GM23248 (cell line): ENCODE measurements at places on chromosomes 6 and 20. TPM values are rescaled to one million over a fixed set of nuclear protein-coding genes. Genes with fewer than 3 reads are reported as not detected.
A peak's percentile ranks its signal among the peaks of the same experiment; 100 is the strongest.

Gene ZBTB12
- polyA plus RNA-seq = not detected in 2 replicates

DNA sequence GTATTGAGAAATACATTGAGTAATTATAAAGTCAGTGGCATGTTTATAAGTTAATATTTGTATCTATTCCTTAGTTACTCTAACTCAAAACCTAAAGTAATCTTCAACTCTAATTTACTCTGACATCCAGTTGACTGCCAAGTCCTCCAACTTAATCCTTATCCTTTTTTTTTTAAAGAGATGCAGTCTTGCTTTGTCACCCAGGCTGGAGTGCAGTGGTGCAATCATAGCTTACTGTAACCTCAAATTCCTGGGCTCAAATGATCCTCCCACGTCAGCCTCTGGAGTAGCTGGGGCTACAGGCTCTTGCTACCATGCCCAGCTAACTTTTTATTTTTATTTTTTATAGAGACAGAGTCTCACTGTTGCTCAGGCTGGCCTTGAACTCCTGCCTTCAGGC is 24.4 kb downstream of the PTPN1 start:
- peak; percentile 86 for DNase-seq
- H3K36me3 ChIP-seq = no peaks in the 10 kb centered on the region
- peaks cover 50% of the 10 kb centered on the region for H3K4me1 ChIP-seq
- no peaks in the 10 kb centered on the region for H3K27me3 ChIP-seq

DNA sequence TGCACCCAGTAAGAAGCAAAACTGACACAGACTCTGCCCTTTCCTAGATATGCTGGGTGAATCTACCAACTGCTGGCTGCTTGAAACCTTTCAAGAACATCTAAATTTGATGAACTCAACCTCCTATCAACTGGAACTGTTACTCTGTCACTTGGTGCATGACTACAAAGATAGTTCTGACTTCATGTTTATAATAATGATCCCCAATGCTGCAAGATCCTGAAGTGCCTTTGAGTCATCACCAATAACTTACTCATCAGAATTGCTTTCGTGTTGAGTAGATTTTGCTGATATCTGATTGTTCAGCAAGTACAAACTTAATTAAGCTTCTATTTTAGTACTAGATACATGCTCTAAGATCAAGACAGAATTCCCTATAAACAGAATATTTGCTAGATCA is 100.2 kb upstream of the ARMC2 start:
- H3K27me3 ChIP-seq = no peaks in the 10 kb centered on the region
- no peaks in the 10 kb centered on the region for H3K36me3 ChIP-seq
- H3K4me3 ChIP-seq = no peak overlapping the region
- no peak overlapping the region for H3K27ac ChIP-seq

DNA sequence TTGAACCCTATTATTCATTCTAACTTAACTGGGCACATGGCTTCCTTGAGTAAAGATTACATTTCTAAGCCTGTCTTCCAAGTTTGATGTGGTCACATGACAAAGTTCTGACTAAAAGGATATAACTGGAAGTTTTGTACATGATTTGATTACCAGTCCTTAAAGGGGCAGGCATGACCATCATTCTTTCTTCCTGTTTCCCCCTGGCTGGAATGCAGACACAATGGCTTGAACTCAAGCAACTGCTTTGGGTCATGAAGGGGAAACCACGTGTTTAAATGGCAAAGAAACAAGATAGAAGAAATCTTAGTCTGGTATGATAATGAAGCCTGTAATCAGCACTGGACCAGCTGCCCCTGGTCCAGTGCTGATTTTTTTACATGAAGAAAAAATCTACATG is 15.6 kb upstream of the SHLD1 start:
- DNase-seq = no peak
- H3K27me3 ChIP-seq = no peaks in the 10 kb centered on the region
- H3K4me3 ChIP-seq = no peak overlapping the region
- H3K36me3 ChIP-seq = no peaks in the 10 kb centered on the region

GRCh38 chr6:36544228-36544627 is 3.1 kb downstream of the STK38 start:
- peaks cover 33% of the 10 kb centered on the region for H3K4me1 ChIP-seq
- H3K27ac ChIP-seq = peak overlapping the region; percentile 44
- no peaks in the 10 kb centered on the region for H3K27me3 ChIP-seq
- DNase-seq = peak; percentile 78

Gene RSPH9
- polyA plus RNA-seq = 1.2 and 1.3 TPM in 2 replicates

Gene ID1
- polyA plus RNA-seq = 248 TPM in 2 replicates

GRCh38 chr20:51562332-51563173 is 20.0 kb upstream of the NFATC2 start:
- H3K4me1 ChIP-seq = peaks cover 36% of the 10 kb centered on the region
- H3K27ac ChIP-seq = peak overlapping the region; percentile 62
- no peaks in the 10 kb centered on the region; the same call in 1 of the 2 replicates for H3K27me3 ChIP-seq
- peak; percentile 94 for DNase-seq

- no peak overlapping the region for H3K4me3 ChIP-seq
- peak; percentile 76 for DNase-seq
- H3K4me1 ChIP-seq = 0 out of 2 replicates have a peak, but pooled peaks cover 11% of the 10 kb centered on the region
- H3K36me3 ChIP-seq = no peaks in the 10 kb centered on the region
- peaks cover 14% of the 10 kb centered on the region; the same call in 1 of the 2 replicates for H3K27me3 ChIP-seq
These were observed 17.8 kb upstream of the FNDC1 start for GRCh38 chr6:159151266-159151855.

GRCh38 chr6:150025201-150025917 is at the start of gene RAET1L:
RAET1L (minus strand) TSS chr6:150025532; CDS start chr6:150025471, 61 bp downstream.
- H3K27ac ChIP-seq = no peak within 1 kb of the TSS
- H3K27me3 ChIP-seq = peaks cover 9% of the 10 kb centered on the region; the same call in 1 of the 2 replicates
- DNase-seq = peak; percentile 91
- no peaks in the 10 kb centered on the region for H3K36me3 ChIP-seq
- H3K4me1 ChIP-seq = peaks cover 5% of the 10 kb centered on the region

Gene COQ3
- 8.5 and 8.8 TPM in 2 replicates for polyA plus RNA-seq

DNA sequence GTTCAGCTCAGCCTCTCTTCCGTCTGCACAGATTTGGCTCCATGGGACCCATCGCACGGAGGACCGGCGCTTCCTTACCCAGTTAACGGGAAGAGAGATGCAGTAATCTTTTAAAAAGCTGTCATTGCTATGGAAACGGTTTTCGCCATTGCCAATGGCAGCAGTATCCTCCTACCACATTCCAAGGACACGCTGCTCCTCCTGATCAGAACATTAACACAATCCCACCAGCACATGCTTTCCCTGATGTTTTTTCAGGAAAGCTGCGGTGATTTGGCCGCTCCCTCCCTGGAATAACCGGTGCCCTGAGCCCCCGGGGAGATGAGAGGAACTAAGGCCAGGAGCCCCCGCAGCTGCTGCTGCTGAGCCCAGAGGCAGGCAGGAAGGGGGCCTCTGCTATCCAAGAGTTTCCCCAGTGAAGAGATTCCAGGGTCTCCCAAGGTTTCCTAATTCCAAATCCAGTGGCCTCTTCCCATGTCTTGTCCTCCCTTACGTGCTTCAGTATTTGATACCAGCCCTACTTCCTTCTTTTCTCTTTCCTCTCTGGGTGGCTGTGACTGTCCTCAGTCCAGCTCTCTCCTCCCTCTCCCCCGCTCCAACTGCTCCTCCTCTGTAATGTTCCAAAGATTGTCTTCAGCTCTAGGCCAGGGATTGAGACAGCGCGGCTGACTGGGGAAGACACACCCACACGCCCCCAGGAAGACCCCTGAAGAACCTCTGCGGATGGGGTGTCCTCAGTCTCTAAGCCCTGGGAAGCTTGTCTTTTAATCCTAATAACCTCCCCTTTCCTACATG is 2.6 kb downstream of the BNIP5 start:
- no peaks in the 10 kb centered on the region for H3K4me1 ChIP-seq
- H3K36me3 ChIP-seq = no peaks in the 10 kb centered on the region
- H3K4me3 ChIP-seq = no peak overlapping the region
- peaks cover 52% of the 10 kb centered on the region for H3K27me3 ChIP-seq
- no peak overlapping the region for H3K27ac ChIP-seq
- peak; percentile 42 for DNase-seq

Gene PEX7
- polyA plus RNA-seq = 9.4 and 10.7 TPM in 2 replicates

DNA sequence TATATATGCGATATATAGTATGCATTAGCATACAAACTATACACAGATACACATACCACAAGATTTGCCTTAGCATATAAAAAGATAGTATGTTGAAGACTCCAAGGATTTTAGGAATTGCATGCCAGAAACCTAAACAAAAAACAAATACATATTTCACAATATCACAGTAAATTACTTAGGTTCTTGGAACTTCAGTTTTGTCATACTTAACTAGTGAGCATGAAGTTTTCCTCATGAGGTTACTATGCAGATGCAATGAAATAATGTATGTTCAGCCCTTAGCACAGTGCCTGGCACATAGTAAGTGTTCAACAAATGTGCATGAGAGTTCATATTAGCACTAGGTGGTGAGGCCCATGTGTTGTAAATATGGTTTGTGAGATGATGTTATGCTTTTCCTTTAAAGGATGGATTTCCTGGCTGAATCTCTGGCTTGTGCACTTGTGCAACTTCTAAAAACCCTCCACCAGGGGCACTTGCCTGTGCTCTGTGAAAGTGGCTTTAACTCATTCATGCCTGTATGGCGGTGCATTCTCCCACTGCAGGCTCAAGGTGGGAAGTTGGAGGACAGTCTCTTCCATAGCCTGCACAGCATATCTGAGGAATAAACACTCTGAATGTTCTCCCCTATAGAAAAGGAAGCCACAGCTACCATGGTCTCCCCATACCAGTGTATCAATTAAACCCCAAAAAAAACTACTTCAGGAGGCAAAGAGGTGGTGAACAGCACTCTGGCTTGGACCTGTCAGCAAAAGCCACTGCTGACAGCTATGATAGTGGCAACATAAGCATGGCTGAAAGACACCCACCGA is 624.1 kb upstream of the CDH4 start:
- H3K4me3 ChIP-seq = no peak overlapping the region
- peak; percentile 4 for DNase-seq
- no peaks in the 10 kb centered on the region for H3K36me3 ChIP-seq
- H3K27me3 ChIP-seq = no peaks in the 10 kb centered on the region
- no peak overlapping the region for H3K27ac ChIP-seq

Gene PAX1
- not detected in 2 replicates for polyA plus RNA-seq

GRCh38 chr6:16800341-16800740 is 39.1 kb upstream of the ATXN1 start:
- H3K36me3 ChIP-seq = no peaks in the 10 kb centered on the region
- no peaks in the 10 kb centered on the region for H3K27me3 ChIP-seq
- peak; percentile 15 for DNase-seq
- H3K27ac ChIP-seq = no peak overlapping the region

GRCh38 chr6:140068801-140069200 is 694.4 kb upstream of the CITED2 start:
- no peaks in the 10 kb centered on the region for H3K27me3 ChIP-seq
- H3K4me3 ChIP-seq = no peak overlapping the region
- DNase-seq = no peak
- H3K36me3 ChIP-seq = no peaks in the 10 kb centered on the region
- H3K27ac ChIP-seq = no peak overlapping the region

- no peaks in the 10 kb centered on the region for H3K36me3 ChIP-seq
- DNase-seq = no peak
- peaks cover 5% of the 10 kb centered on the region; the same call in 1 of the 2 replicates for H3K4me1 ChIP-seq
- H3K27ac ChIP-seq = no peak overlapping the region
These were observed 139.2 kb upstream of the SALL4 start for GRCh38 chr20:51941503-51941902.

Gene GTF2H4
- polyA plus RNA-seq = 5.3 and 5.4 TPM in 2 replicates

GRCh38 chr20:23298155-23298554 is 52.4 kb upstream of the NXT1 start:
- H3K27ac ChIP-seq = no peak overlapping the region
- H3K4me1 ChIP-seq = peaks cover 14% of the 10 kb centered on the region
- H3K4me3 ChIP-seq = no peak overlapping the region
- no peaks in the 10 kb centered on the region; the same call in 1 of the 2 replicates for H3K27me3 ChIP-seq
- H3K36me3 ChIP-seq = no peaks in the 10 kb centered on the region
- DNase-seq = peak; percentile 20

Gene CD24
- polyA plus RNA-seq = 0.54 and 0.82 TPM in 2 replicates

Gene MOG
- not detected in 2 replicates for polyA plus RNA-seq

GRCh38 chr20:23752481-23753193 is 1.9 kb upstream of the CST1 start:
- H3K27me3 ChIP-seq = no peaks in the 10 kb centered on the region
- H3K36me3 ChIP-seq = no peaks in the 10 kb centered on the region
- H3K4me3 ChIP-seq = no peak overlapping the region
- no peak for DNase-seq
- peaks cover 11% of the 10 kb centered on the region for H3K4me1 ChIP-seq

GRCh38 chr6:4693173-4693970 is 82.8 kb upstream of the CDYL start:
- H3K4me3 ChIP-seq = no peak overlapping the region
- DNase-seq = no peak
- peaks cover 5% of the 10 kb centered on the region for H3K4me1 ChIP-seq
- no peaks in the 10 kb centered on the region for H3K36me3 ChIP-seq

DNA sequence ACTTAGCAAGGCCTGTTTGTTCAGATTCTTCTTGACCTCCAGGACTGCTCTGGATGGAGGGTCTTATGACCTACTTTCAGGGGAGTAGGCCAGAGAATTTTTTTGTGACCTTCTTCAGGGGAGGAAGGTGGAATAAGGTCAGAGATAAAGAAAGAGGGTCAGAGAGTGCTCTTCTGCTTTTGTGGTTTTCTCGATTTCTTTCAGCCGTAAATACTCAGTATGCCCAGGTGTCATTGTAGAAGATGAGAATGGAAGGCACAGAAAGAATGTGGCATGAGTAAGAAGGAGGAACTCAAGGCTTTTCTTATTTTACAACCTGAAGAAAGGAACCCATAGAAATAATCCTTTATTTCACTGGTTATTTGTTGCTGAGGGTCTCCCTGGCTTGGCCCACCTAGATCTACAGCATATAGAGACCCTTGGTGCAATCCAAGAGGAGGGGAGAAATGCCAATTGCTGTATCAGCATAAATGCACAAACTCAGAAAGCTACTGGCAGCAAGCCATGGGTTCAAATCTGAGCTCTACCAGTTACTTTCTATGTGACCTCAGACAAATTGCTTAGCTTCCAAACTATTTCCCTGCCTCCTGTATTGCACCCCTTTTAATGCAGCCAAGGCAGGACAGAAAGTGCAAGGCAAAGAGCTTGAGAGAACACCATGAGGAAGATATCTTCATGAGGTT is 68.0 kb downstream of the OLIG3 start:
- no peaks in the 10 kb centered on the region for H3K36me3 ChIP-seq
- no peak overlapping the region for H3K27ac ChIP-seq
- no peaks in the 10 kb centered on the region for H3K4me1 ChIP-seq
- no peak for DNase-seq
- H3K27me3 ChIP-seq = peaks cover 12% of the 10 kb centered on the region; the same call in 1 of the 2 replicates

GRCh38 chr20:19709635-19710335 is 48.3 kb upstream of the RIN2 start:
- peaks cover 12% of the 10 kb centered on the region; the same call in 1 of the 2 replicates for H3K27me3 ChIP-seq
- no peak for DNase-seq
- H3K4me1 ChIP-seq = no peaks in the 10 kb centered on the region

- no peak overlapping the region for H3K27ac ChIP-seq
- no peak overlapping the region for H3K4me3 ChIP-seq
- H3K27me3 ChIP-seq = no peaks in the 10 kb centered on the region
- peaks cover 15% of the 10 kb centered on the region for H3K4me1 ChIP-seq
- H3K36me3 ChIP-seq = no peaks in the 10 kb centered on the region
- DNase-seq = no peak
These were observed 249.2 kb downstream of the FARS2 start for GRCh38 chr6:5510331-5511133.

GRCh38 chr6:85455471-85456026 is 5.7 kb downstream of the NT5E start:
- H3K36me3 ChIP-seq = peaks cover 13% of the 10 kb centered on the region; the same call in 1 of the 2 replicates
- H3K27ac ChIP-seq = no peak overlapping the region
- H3K27me3 ChIP-seq = no peaks in the 10 kb centered on the region
- peaks cover 79% of the 10 kb centered on the region for H3K4me1 ChIP-seq

- H3K27me3 ChIP-seq = no peaks in the 10 kb centered on the region
- peak overlapping the region; percentile 77 for H3K4me3 ChIP-seq
- no peak for DNase-seq
- peaks cover 26% of the 10 kb centered on the region for H3K4me1 ChIP-seq
- peak overlapping the region; percentile 83 for H3K27ac ChIP-seq
These were observed 591 bp upstream of the DCBLD1 start for GRCh38 chr6:117481926-117482239.

Gene NRSN1
- not detected in 2 replicates for polyA plus RNA-seq
